ENCODE measurements at places on chromosomes 2 and 18.

DNA sequence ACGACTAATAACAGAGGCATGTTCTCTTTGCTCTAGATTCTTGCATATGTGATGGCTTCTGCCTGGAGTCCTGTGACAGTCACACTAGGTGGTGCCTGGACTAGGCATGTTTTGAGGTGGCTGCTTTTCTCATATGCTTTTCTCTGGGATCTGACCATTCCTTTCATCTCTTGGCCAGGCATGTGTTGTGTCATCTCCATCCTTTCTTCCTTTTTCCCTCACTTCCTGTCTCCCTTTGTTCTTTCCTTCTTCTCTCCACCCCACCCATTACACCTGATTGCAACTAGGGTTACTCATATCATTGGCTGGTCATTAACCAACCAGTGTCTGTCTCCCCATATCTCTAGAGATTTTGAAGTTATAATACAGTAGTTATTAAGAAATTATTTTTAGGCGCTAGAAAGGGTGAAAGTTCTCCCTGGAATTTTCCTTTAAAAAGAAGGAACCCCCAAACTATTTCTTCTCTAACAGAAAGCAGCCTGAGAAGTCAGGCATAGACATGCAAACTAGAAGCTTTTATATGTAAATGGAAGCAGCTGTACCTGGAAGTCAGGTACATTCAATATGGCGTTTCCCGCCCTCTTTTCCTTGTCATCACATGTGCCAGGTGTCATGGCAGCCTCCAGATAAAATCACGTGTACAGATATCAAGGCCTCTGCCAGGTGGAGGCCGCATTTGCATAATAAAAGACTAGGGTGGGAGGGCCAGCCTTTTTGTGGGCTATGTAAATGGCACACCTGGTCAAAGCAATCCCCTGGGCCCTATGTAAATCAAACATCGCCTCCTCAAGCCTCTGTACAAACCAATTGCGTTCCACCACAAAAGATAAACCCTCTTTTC is 220.4 kb upstream of the MEX3C start:
- no peak for DNase-seq

- DNase-seq, result no peak
Measured at GRCh38 chr2:100404411-100404810, 13.1 kb downstream of the CHST10 start.

DNA sequence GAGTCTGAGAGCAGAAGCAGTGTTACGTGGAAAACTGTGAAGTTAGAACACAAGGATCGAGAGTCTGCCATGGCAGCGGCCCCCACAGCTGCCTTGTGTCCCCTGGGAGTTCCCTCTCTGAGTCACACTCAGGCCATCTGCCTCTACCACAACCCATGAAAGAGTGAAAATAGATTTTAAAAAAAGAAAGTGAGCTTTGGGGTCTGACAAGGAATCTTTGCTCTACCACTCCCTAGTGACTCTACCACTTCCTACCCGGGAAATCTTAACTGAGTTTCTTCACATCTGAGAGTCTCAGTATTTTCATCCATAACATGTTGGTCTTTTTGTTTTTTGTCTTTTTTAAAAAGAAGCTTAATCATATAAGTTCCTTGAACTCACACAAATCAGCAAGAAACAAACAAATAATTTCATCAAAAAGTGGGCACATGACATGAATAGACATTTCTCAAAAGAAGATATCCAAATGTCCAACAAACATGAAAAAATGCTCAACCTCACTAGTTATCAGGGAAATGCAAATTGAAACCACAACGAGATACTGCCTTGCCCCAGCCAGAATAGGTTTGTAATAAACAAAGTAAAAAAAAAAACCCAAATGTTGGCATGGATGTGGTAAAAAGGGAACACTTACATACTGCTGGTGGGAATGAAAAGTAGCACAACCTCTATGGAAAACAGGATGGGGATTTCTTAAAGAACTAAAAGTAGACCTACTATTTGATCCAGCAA is 2.4 kb upstream of the MSGN1 start:
- DNase-seq, result no peak

GRCh38 chr2:4101936-4102335 is 398.6 kb downstream of the DCDC2C start:
- DNase-seq, result no peak

- DNase-seq, result no peak
Measured at GRCh38 chr2:12803607-12804006, 86.9 kb downstream of the TRIB2 start.
